ENCODE measurements at places on chromosomes 4 and X.
A peak's percentile ranks its signal among the peaks of the same experiment; 100 is the strongest.

GRCh38 chr4:17490575-17491059, 21.3 kb downstream of the QDPR start:
- peaks cover 59% of the 10 kb centered on the region for H3K36me3 ChIP-seq
- DNase-seq: no peak
- no peaks in the 10 kb centered on the region for H3K27me3 ChIP-seq
- no peak overlapping the region for H3K4me3 ChIP-seq
- no peaks in the 10 kb centered on the region for H3K4me1 ChIP-seq
- no peak overlapping the region for H3K27ac ChIP-seq

- H3K27me3 ChIP-seq: no peaks in the 10 kb centered on the region
- H3K4me3 ChIP-seq: no peak overlapping the region
- H3K27ac ChIP-seq: no peak overlapping the region
- no peaks in the 10 kb centered on the region for H3K36me3 ChIP-seq
- no peak for DNase-seq
Observed at GRCh38 chrX:24561121-24561520, 86.0 kb downstream of the PCYT1B start.

DNA sequence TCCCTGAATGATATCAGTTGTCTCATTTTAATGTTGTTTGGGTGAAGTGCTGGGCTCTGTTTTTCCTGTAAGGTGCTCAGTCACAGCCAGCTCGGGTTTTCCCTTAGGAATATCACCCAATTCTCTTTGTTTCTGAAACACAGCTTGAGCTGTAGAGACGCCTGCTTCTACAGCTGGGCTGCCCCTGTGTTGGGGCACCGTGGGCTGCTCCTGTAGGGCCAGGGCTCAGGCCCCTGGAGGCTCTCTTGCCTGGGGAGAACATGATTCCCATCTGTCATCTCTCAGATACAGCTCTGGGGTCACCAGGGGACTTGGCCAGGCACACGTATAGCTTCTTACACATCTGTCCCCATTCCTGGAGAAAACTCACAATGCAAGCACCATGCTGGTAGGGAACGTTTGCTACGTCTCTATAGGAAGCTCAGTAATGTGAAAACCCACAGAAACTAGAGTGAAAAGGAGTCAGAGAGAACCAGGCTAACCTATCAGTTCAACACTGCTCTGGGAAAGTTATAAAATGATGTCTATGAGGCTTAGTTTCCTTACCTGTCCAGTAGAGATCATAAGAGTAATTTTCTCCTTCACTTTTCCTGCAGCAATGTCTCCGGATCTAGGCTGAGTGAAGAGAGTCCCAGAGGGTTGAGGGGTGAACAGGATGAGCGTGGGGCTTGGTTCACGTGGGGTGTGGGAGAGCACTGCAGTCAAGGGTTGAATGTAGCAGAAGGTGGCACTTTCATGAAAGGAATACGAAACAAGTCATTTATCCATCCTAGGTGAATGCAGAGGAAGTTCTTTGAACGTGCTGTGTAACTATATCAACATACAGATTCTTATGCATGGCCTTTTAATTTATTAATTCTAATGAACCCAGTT, 14.5 kb downstream of the FHDC1 start:
- H3K27ac ChIP-seq: no peak overlapping the region
- H3K4me3 ChIP-seq: no peak overlapping the region
- H3K36me3 ChIP-seq: no peaks in the 10 kb centered on the region
- no peaks in the 10 kb centered on the region for H3K4me1 ChIP-seq
- no peak for DNase-seq

DNA sequence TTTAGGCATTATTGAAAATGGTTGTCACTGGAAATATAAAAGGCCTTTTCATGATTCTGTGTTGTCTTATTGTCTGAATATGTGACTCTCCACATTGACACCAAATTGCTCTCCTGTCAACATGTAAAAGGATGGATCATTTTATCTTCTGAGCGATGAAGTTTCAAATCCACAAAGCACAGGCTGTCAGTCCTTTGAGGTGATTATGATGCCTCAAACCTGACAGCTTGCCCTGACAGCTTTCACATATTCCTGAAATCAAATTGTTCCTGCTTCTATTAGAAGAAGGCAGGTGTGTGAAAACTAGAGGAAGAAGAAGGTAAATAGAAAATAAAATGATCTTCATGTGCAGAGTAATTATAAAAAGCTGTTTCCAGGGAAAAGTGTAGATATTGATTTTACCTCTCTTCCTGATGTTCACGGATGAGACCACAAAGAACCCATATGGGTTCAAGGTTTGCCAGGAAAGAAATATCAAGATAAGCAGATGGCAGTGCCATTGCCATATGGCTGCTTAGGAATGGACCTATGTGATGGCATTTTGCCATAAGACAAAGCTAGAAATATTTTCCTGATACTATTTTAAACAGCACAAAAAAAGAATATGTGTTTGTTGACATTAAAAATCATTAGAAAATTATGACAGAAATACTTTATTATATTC, 1006.3 kb upstream of the AGA start:
- H3K36me3 ChIP-seq: no peaks in the 10 kb centered on the region
- no peak overlapping the region for H3K27ac ChIP-seq
- H3K27me3 ChIP-seq: no peaks in the 10 kb centered on the region
- no peak overlapping the region for H3K4me3 ChIP-seq
- no peaks in the 10 kb centered on the region for H3K4me1 ChIP-seq

DNA sequence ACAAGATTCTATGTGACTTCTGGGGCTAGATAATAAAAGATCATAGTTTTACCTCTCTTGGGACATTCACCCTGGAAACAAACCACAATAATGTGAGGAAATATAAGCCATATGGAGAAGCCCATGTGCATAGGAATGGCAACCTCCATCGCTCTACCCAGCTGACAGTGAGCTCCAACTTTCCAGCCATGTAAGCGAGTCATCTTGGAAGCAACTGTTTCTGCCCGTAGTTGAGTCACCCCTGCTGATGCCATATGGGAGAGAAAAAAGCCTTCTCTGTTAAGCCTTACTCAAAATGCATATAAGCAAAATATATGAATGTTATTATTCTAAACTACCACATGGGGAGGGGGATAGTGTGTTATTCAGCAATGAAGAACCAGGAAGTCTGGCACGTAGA, 31.4 kb upstream of the RELL1 start:
- no peak overlapping the region for H3K27ac ChIP-seq
- no peak for DNase-seq
- no peaks in the 10 kb centered on the region for H3K36me3 ChIP-seq
- H3K27me3 ChIP-seq: no peaks in the 10 kb centered on the region
- H3K4me1 ChIP-seq: no peaks in the 10 kb centered on the region

- no peaks in the 10 kb centered on the region for H3K27me3 ChIP-seq
- no peak overlapping the region for H3K4me3 ChIP-seq
- no peak overlapping the region for H3K27ac ChIP-seq
- no peak for DNase-seq
Observed at GRCh38 chr4:153018684-153019083, 82.6 kb downstream of the FHDC1 start.

DNA sequence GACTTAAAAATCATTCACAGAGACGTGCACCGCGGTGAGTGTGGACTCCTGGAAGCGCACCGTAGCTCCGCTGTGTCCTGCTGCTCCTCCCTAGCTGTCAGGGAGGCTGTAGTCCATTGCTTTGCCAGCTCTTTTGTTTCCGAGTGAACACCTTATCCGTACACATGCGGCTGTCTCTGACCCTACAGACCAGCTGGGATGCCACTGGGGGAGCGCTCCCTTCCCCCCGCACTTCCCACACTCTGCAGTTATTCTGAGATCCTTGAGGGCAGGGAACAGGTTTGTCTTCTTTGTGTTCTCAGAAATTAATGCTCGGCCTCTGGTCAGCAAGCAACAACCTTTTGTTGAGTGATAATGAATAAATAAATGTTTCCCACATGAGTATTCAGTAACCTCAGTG, 33.7 kb upstream of the MSANTD1 start:
- H3K27me3 ChIP-seq: no peaks in the 10 kb centered on the region
- DNase-seq: no peak
- no peak overlapping the region for H3K4me3 ChIP-seq

DNA sequence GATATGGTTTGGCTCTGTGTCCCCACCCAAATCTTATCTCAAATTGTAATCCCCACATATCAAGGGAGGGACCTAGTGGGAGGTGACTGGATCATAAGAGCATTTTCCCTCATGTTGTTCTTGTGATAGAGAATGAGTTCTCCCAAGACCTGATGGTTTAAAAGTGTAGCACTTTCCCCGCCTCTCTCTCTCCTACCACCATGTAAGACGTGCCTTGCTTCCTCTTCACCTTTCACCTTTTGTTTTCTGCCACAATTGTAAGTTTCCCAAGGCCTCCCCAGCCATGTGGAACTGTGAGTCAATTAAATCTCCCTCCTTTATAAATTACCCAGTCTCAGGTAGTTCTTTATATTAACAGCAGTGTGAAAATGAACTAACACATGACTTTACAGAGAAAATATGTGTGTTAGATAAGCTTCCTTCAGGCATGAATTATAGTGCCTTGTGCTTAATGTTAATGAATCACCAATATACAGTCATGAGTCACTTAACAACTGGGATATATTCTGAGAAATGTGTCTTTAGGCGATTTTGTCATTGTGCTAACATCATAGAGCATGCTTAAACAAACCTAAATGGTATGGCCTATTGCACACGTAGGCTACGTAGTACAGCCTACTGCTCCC, 37.9 kb downstream of the PDGFC start:
- no peak for DNase-seq
- no peaks in the 10 kb centered on the region for H3K4me1 ChIP-seq
- H3K27me3 ChIP-seq: no peaks in the 10 kb centered on the region
- H3K4me3 ChIP-seq: no peak overlapping the region
- no peak overlapping the region for H3K27ac ChIP-seq

GRCh38 chr4:58138786-58139668, 1028.8 kb upstream of the IGFBP7 start:
- H3K27ac ChIP-seq: no peak overlapping the region
- no peak overlapping the region for H3K4me3 ChIP-seq
- H3K4me1 ChIP-seq: no peaks in the 10 kb centered on the region

DNA sequence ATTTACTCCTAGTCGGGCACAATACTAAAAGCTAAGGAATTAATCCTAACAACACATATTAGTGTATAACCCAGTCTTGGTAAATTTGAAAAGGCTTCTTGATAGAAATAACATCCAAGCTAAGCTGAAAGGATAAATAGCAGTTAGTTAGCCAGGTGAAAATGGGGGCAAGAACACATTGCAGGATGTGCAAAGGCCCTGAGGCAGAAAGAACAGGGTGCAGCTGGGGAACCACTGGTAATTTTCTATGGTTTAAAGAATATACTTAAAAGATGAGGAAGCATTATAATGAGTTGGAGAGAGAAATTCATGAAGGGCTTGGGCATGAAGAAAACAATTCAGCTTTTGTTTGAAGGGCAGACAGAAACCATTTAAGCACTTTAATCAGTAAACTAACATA, 689.0 kb downstream of the ADGRL3 start:
- H3K27ac ChIP-seq: no peak overlapping the region
- H3K36me3 ChIP-seq: no peaks in the 10 kb centered on the region
- H3K4me1 ChIP-seq: no peaks in the 10 kb centered on the region
- H3K27me3 ChIP-seq: no peaks in the 10 kb centered on the region

DNA sequence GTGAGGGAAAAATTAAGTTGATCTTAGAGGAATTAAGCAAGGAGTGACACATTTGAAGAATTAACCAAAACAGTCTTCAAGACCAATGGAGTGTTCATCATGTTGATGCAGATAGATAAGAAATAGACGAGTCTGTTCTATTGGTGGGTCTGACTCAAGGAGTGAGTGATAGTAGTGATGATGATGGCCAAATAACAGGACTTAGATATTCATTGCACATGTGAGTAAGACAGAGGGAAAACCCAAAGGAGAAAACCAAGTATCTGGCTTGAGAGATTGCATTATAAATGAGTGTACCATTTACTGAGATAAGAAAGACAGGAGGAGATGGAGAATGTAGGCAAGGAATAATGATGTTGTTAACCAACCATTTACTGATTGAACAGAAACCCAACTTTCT, 321.3 kb downstream of the ADGRL3 start:
- no peaks in the 10 kb centered on the region for H3K4me1 ChIP-seq
- H3K4me3 ChIP-seq: no peak overlapping the region
- no peak overlapping the region for H3K27ac ChIP-seq
- DNase-seq: no peak
- no peaks in the 10 kb centered on the region for H3K27me3 ChIP-seq
- H3K36me3 ChIP-seq: no peaks in the 10 kb centered on the region

DNA sequence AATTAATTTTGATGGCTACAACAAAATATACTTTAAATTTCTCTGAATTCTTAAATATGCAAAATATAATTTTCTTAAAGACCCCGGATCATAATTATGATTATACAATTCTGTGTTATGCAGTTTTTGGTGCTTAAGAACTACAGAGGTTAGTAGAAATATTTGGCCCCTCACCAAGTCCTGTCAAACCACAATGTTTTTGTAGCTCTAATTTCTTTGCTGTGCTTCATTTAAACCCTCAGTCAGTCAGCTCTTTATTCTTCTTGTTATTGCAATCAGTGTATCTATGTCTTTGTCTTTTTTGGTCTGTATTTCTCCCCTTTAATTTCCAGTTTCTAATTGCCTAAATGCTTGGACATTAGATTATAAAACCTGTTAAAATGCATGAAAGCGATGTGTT, 186.1 kb downstream of the CAMK2D start:
- no peak overlapping the region for H3K4me3 ChIP-seq
- DNase-seq: no peak
- peak overlapping the region; percentile 59 for H3K27ac ChIP-seq
- H3K4me1 ChIP-seq: peaks cover 43% of the 10 kb centered on the region
- H3K27me3 ChIP-seq: no peaks in the 10 kb centered on the region
- H3K36me3 ChIP-seq: no peaks in the 10 kb centered on the region

DNA sequence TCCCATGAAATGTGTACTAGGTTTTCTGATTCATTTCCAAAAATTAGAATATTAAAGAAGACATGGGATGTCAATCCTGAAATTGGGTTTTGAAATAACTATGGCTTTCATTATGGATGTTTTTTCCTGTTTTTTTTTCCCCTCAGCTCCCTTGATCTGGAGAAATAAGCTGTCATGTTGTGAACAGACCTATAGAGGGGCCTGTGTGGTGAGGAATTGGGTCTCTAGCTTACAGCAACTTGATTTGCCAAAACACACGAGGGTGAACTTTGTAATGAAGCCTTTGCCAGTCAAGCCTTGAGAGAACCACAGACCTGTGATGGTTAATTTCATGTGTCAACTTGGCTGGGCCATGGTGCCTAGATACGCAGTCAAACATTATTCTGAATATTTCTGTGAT, 2413.6 kb downstream of the PCDH7 start:
- no peaks in the 10 kb centered on the region for H3K27me3 ChIP-seq
- DNase-seq: no peak
- no peak overlapping the region for H3K27ac ChIP-seq
- H3K4me1 ChIP-seq: no peaks in the 10 kb centered on the region

DNA sequence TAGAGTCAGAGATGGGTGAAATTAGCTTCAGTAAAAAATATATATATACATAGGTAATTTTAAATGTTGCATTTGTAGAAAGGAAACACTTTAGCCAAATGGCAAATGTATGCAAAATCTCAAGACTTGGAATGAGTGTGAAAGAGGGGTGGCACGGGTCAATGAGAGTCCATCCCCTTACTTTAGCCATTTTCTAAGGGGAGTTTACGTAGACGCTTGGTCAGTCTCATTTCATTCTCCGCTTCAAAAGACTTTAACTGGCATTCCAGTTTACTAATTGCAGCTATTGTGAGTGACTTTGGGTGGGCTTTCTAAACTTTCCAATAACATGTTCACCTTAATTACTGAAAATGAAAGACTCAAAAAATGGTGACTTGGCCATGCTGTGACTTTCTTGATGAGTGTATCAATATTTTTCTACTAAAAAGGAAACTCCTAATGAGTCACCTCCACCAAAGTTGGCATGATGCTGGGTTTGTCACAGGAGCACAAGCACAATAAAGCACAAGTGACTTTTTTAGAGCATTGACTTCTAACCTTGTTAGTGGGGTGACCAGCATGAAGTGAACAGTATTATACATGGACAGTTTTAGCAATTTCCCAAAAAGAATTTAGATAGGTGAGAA, 356.0 kb upstream of the RASGEF1B start:
- H3K27me3 ChIP-seq: no peaks in the 10 kb centered on the region
- H3K36me3 ChIP-seq: no peaks in the 10 kb centered on the region
- no peaks in the 10 kb centered on the region for H3K4me1 ChIP-seq
